Cerebellar cortex (tissue), 1 donor: ENCODE measurements at places on chromosomes 5 and 9.

- DNase-seq = no peak
Observed at GRCh38 chr5:175377816-175378215, 66.2 kb downstream of the DRD1 start.

DNA sequence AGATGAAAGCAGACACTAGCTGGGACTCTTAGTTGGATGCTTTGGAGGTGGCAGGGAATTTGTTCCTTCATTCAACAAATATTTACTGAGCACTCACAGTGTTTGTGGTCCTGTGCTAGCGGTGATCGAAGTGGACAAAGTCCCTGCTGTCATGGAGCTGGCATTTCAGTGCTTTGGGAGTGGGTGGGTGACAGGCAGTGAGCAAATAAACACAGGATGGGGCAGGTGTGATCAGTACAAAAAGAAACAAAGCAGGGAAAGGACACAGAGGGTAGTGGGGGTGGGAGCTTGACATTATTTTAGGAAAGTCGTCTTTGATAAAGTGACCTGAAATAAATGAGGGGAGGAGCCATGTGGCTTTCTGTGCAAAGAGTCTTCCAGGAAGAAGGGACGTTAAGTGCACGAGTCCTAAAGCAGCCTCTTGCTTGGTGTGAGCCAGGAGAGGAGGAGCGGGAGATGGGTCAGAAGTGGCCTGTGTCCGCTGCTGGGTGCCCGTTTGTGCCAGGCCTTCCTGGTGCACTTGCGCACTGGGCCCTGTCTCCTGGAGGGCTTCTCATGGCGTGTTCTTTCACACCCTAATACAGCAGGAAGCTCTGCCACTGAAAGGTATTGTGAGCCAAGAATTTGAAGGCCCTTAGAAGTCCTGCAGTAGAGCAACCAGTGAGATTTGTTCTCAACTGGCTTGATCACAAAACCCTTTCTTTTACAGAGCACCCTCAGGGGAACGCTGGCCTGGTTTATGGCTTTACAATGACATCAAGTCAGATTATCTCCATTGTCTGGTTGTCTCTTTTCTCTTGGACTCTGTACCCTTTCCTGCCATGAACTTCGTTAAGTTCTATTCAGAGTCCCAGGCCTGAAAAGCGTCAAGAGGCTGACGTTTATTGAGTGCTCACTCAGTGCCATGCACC, 14.8 kb downstream of the NDST1 start:
- no peak for DNase-seq

- no peak for DNase-seq
Observed at GRCh38 chr5:127431977-127432585, 85.4 kb upstream of the PRRC1 start.

DNA sequence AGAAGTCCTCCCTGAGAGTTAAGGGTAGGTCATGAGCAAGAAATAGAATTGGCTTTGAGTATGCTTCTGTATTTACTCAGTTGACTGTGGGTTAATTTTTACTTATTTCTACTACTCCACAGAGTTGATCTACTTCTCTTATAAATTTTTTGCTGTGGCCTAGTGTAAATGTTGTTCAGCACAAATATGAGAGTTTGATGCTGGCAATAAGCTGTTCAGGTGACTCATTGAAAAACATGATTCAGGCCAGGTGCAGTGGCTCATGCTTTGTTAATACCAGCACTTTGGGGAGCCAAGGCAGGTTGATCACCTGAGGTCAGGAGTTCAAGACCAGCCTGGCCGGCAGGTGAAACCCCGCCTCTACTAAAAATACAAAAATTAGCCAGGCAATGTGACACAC, 4.5 kb upstream of the CDK7 start:
- DNase-seq = no peak

DNA sequence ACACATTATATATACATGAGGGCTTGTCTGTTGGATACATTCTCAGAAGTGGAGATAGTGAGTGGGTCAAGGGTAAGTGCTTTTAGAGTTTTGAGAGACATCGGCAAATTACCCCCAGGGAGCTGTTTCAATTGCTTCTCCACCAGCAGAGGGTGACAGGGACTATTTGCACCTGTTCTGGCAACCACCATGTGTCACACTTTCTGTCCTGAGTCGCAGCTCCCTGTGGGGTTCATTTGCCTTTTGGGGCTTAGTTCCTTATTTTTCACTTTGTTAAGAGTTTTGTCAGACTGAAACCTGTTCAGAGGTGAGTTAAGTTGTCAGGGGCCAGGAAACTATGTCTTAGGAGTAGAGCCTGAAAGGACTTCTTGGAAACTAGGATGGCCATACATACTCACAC, 20.1 kb upstream of the SLC36A1 start:
- DNase-seq = no peak

DNA sequence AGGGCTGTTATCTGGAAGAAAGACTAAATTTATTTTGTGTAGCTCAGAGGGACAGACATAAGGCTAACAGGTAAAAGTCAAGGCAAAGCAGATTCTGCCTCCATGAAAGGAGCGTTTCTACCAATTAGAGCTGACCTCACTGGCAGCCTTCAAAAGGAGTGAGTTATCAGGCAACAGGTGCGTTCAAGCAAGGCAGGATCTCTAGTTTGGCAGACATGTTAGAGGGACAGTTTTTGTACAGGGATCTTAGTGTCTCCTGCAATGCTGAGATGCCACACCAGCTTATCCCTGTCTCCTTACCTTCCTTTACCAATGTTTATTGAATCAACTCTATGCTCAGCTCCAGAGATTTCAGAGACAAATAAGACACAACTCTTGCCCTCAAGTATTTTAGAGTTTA, 73.8 kb downstream of the NRG2 start:
- no peak for DNase-seq

GRCh38 chr5:60590172-60590571, 109.8 kb downstream of the DEPDC1B start:
- no peak for DNase-seq
